ENCODE measurements at places on chromosomes 7 and 10. TPM values are rescaled to one million over a fixed set of nuclear protein-coding genes. Genes with fewer than 3 reads are reported as not detected.

Gene FGL2
- not detected for total RNA-seq

Gene SLC13A1
- total RNA-seq, result not detected

Gene HOXA9
- total RNA-seq, result 0.41 TPM

Gene FRMD4A
- total RNA-seq, result 3.6 TPM

Gene GDF10
- not detected for total RNA-seq

Gene COL13A1
- 0.23 TPM for total RNA-seq

Gene PRR15
- 3.8 TPM for total RNA-seq

Gene IRF5
- total RNA-seq, result 13.4 TPM

Gene ANKRD22
- total RNA-seq, result 0.22 TPM

Gene ENKUR
- 0.19 TPM for total RNA-seq

Gene SMIM30
- 33.4 TPM for total RNA-seq

Gene TMEM213
- total RNA-seq, result not detected

Gene ZNF511
- 70.9 TPM for total RNA-seq

Gene HTRA1
- total RNA-seq, result 64.4 TPM

Gene MLXIPL
- 1.4 TPM for total RNA-seq

Gene DCLRE1C
- 5.3 TPM for total RNA-seq

Gene PRRT4
- total RNA-seq, result not detected

Gene ITIH5
- total RNA-seq, result 0.12 TPM

Gene COL1A2
- not detected for total RNA-seq

Gene PPP1R17
- total RNA-seq, result not detected

Gene TUBAL3
- total RNA-seq, result 0.34 TPM

Gene IL15RA
- total RNA-seq, result 2.7 TPM

Gene SEMA3C
- 86.4 TPM for total RNA-seq

Gene NPC1L1
- 0.08 TPM for total RNA-seq

Gene HABP2
- 0.10 TPM for total RNA-seq

Gene CDCA7L
- 16.1 TPM for total RNA-seq

Gene SEM1
- 347 TPM for total RNA-seq

Gene C7orf33
- total RNA-seq, result not detected

Gene LIPF
- not detected for total RNA-seq

Gene WDR11
- total RNA-seq, result 24.1 TPM

Gene NODAL
- total RNA-seq, result not detected

Gene CHST15
- 7.5 TPM for total RNA-seq

Gene SSMEM1
- total RNA-seq, result not detected

Gene IFIT1B
- not detected for total RNA-seq

Gene FAM25C
- not detected for total RNA-seq

Gene ATG9B
- total RNA-seq, result 0.39 TPM

Gene CYP3A4
- not detected for total RNA-seq

Gene OR13A1
- total RNA-seq, result not detected

Gene LGI1
- not detected for total RNA-seq

Gene GSTK1
- 108 TPM for total RNA-seq

Gene GIMAP1
- total RNA-seq, result not detected

Gene YWHAG
- 207 TPM for total RNA-seq

Gene ATRNL1
- 0.21 TPM for total RNA-seq

Gene GBX1
- not detected for total RNA-seq

Gene H2BK1
- total RNA-seq, result not detected

Gene ENTPD1
- total RNA-seq, result not detected

Gene NUTM2E
- total RNA-seq, result 0.31 TPM

Gene SFTPA1
- not detected for total RNA-seq

Gene MMD2
- total RNA-seq, result not detected

Gene PCLO
- 0.82 TPM for total RNA-seq

Gene EGFR
- total RNA-seq, result 120 TPM

Gene ZNF800
- total RNA-seq, result 10.2 TPM

Gene POM121
- total RNA-seq, result 43.3 TPM

Gene GDF2
- not detected for total RNA-seq

Gene TUBB8
- 0.16 TPM for total RNA-seq

Gene SUN3
- not detected for total RNA-seq

Gene EXOSC1
- total RNA-seq, result 53.6 TPM

Data from A549 treated with Mapracorat at 1 μM for 4 hours (cell line).